Left lobe of liver (tissue), 2 donors: ENCODE measurements at places on chromosomes 1 and 21. TPM values are rescaled to one million over a fixed set of nuclear protein-coding genes. Genes with fewer than 3 reads are reported as not detected.
A peak's percentile ranks its signal among the peaks of the same experiment; 100 is the strongest.

The KRTAP21-1 gene
- not detected for total RNA-seq

The SPATA1 gene
- total RNA-seq = 1.6 TPM

GRCh38 chr21:33495743-33496142 lies 4.2 kb upstream of the DNAJC28 start:
- no peak for DNase-seq

DNA sequence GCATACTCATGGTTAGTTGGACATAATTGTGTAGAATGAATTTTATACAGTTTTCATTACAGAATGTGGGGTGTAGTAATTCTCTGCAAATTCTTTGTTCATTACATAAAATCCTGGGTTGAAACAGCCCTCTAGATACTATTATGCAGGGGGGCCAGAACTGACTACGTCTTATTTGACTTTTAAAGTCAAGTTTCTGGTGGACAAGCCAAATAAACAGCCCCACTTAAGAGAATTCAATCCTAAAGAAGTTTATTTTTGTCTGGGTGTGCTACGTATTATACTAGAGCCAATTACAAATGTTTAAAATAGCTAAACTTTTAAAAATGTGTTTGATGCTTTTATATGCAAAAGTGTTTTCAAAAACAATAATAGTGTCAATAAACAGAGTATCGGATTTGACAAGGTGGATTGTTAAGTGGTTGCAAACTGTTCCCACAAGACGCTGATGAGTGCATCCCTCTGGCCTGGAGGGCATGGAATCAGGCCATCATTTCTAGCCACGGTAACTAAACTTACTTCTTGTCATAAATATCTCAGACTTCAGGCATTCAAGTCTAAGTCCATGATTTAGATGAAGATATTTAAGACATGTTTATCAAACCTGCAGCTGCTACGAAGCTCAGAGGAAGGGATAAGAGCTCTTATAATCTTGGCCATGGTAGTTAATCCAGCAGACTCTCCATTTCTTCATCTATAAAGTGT lies 646.3 kb downstream of the KIF26B start:
- no peak for DNase-seq

DNA sequence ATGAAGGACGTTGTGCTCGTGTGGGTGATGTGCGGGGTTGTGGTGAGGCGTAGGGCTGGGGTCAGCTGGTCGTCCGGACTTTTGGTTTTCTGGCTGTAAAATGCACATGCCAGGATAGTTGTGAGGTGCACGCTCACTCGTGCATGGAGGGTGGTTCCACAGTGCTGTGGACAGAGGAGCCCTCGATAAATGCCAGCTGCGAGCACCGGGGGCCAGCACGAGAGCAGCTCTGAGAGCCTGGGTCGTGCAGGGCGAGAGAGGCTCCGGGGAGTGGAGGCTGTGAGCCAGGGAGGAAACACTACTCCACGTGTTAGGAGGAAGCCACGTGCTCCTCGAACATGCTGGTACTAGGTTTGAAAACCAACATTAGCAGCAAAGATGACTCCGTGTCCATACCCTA lies 39.4 kb downstream of the COL18A1 start:
- no peak for DNase-seq

DNA sequence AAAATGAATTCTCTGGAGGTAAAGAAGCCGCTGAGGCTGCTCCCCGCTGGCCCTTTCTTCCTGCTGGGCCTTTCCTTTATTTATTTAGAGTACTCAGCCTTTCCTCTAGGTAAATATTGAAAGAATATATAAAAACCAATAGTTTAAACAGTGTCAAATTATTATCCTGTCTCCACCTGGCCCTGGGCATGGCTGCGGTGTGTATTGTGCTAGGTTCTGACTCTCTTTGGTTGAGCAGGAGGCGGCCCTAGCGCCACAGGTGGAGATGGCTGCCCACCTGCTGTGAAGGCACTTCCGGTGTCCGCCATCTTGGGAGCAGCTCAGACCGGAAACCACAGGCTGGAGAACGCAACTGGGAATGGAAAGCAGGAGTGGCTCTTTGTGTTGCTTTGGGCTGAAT lies 29.0 kb upstream of the CLDN14 start:
- DNase-seq = no peak

DNA sequence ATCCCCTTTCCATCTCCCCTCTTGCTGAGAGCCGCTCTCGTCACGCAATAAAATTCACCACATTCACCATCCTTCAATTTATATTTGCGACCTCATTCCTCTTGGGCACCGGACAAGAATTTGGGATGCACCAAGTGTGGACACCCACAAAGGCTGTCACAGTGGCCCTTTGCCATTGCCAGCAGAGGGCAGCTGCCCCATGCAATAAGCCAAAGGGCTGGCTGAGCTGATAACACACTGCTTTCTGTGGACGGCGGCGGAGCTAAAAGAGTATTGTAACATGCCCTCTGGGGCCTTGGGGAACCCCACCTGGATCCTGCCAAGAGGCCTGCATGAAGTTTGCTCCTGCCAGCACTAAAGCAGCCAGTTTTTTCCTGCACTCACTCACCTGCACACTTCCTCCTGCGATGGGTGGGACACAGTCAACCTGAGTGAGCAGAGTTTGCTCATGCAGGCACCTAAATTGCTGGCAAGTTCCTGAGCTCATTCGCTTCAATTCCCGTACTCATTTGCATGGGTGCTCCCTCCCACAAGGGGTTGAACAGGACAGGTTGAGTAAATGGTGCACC lies 792.3 kb upstream of the ADAMTS5 start:
- peak; percentile 62 for DNase-seq

DNA sequence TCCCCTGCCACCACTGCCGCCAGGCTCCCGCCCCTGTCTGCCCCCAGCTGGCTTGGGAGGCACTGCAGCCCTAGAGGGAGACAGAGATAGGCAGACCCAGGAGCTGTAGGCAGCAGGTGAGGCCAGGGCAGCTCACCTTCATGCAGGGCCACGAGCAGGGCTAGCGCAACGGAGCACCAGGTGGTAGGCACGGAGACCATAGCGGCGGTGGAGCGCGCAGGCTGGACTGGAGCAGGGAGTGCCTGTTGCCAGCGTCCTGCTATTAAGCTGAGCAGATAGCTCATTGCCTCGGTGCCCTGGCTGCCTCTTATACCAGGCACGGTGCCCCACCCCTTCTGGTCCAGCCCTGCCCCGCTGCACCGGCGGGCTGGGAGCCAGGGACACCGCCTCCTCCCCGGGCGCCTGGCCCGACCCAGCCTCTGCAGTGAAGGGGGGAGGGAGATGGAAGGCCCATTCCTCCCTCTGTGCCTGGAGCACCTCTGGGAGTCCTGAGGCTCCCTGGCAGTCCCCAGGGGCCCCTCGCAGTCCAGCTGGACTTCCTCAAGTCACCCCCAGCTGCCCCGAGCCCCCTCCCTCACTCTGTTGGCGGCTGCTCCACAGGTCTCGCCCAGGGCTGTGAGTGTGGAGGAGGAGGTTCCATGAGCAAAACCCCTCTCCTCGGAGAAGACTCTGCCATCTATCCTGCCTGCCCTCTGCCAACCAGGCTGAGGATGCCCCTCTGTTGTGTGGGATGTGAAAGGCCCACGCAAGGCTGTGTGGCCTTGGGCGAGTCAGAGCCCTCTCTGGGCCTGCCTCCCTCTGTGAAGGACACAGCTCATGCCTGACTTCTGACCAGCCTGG lies at the start of gene EDN2:
TSS of gene EDN2 (minus strand) at position 282 of the 840 bp plus-strand sequence. CDS start at position 200, 82 bp downstream.
- DNase-seq = peak; percentile 91
